GM12864 (cell line): ENCODE measurements at places on chromosomes 7 and 10.

GRCh38 chr10:46077141-46077554 is 31.1 kb upstream of the MSMB start:
- DNase-seq, result no peak

GRCh38 chr7:129434675-129435318 is 565 bp downstream of the STRIP2 start:
- no peak for DNase-seq

DNA sequence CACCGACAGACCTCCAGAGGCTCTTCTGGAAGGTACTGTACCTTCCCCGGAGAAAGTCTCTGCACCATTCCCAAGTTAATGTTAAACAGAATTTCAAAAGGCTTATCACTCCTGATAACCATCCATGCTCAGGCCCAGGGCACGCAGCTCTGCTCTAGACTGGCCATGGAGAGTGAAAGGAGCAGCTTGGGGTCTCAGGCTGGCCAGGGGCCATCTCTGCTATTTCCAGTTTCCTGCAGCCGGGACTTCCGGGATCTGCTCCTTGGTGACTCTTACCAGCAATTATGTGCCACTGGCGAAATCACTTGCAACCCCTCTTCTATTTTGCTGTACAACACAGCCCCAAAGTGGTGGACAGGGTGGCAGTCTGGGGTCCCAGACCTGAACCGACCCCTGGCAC is 6.0 kb downstream of the CLDN15 start:
- no peak for DNase-seq

GRCh38 chr7:37705976-37706375 is 22.4 kb downstream of the GPR141 start:
- DNase-seq, result no peak

GRCh38 chr10:55466806-55467504 is 665.9 kb upstream of the PCDH15 start:
- no peak for DNase-seq

- no peak for DNase-seq
Measured at GRCh38 chr10:28949005-28950004, 272.0 kb downstream of the BAMBI start.

DNA sequence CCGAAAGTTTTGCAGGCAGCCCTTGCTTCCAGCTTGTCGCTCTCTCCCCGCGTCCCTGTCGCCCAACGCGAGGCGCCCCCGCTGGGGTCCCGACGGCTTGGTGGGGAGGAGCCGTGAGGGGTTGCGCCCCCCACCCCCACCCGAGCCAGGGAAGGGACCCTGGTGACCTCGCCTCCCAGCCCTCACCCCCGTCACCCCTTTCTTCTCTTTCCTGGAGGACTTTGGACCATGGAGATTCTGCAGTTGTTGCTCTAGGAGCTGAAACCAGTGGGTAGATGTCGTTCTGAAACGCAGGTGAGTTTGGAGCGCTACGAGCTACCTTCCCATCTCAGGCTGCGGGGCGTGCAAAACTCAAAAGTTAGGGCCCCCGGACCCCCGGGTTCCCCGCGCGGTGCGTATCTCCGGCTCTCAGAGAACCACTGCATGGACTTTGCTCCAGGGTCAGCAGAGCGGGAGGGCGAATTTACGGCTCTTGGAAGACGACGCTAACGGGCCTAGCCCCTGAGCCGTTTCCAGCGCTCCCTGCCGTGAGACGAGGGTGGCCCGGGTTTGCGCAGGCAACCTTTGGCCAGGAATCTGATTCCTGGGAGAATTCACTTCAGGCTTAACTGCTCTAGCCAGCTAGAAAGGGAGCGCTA is 684 bp upstream of the ATXN7L1 start:
- DNase-seq, result no peak

DNA sequence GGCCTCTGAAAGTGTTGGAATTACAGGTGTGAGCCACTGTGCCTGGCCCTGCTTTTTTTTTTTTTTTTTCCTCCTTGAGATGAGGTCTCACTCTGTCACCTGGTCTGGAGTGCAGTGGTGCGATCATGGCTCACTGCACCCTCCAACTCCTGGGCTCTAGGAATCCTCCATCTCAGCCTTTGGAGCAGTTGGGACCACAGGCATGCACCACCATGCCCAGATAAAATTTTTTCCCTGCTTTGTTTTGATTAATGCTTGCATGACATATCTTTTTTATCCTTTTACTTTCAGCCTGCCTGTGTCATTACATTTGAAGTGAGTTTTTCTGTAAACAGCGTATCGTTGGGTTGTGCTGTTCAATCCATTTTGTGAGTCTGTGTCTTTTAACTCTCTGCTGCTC is 97.0 kb downstream of the ANKRD61 start:
- no peak for DNase-seq

DNA sequence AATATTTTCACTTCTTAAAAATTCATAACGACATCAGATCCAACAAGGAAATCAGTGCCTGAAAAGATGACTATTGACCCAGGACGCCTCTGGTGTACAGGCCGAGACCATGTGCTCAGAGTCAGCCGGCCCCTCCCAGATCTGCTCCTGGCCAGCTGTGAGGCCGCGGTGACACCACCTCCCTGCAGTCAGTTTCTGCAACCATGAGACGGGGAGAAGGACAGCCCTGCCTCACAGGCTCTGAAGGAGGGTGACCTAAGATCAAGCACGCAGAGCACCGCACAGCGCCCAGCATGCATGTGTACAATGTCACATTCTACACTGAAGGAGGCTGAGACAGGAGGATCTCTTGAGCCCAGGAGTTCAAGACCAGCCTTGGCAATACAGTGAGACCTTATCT is 2.6 kb upstream of the GPER1 start:
- DNase-seq, result no peak

GRCh38 chr7:75656740-75657139 is 82.0 kb downstream of the HIP1 start:
- no peak for DNase-seq

GRCh38 chr10:20647756-20648155 is 249.4 kb downstream of the NEBL start:
- no peak for DNase-seq

- no peak for DNase-seq
Measured at GRCh38 chr10:73768881-73769280, 13.0 kb upstream of the CHCHD1 start.
